ENCODE measurements at places on chromosomes 2 and 18.

GRCh38 chr2:237198164-237198855 lies 112.6 kb downstream of the COPS8 start:
- no peak for DNase-seq

DNA sequence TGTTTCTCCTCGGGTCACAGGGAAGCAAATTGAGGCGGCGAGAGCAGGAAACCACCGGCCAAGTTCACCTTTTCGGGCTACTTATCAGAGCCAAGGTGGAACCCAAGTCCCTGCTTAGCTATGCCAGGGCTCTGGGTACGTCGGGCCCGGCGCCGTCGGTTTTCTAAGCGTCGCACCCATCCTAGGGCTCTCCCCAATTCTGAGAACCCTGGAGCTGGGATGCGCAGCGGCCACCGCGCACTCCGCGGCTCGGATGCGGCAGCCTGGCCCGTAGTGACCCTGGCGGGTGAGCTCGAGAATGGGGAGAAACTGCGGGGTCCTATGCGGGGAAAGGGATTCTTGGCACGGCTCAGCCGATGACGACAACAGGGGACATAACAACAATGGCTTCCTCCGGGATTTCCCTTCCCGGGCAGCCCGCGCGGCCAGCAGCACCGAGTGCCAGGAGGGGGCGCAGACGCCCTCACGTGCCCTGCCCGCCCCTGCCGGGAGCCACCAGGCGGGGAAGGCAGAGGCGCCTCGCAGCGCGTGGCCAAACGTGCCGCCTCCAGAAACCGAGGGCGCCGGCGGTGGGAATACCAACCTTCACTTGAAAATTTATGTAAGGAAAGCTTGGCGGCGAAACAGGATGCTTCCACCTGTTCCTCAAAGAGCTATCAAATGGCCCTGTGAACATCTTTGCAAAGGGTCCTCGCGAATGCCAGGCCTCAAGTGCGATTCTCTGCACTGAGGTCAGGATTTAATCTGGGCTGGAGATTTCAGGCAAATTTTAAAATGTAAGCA lies 2.1 kb upstream of the SLC30A3 start:
- DNase-seq, result peak; percentile 57

DNA sequence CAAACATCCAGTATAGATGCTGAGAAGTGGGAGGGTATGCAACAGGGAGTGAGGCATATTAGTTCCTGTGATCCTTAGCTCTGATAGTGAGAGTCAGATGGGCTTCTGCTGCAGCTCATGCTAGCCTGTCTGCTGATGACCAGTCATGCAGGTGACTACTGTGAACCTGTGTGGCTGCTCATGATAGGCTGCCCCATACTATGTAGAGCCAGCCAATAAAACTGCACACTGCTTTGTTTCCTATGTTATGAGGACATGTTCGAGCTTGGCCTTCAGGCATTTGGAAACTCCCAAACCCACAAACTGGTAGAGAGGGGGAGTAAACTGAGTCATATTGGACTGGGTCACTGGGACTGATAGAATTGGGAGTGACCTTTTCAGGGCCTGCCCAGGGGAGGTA lies 20.1 kb upstream of the SERPINE2 start:
- no peak for DNase-seq

GRCh38 chr18:33735428-33735827 lies 157.4 kb downstream of the ASXL3 start:
- DNase-seq, result no peak

GRCh38 chr2:180125245-180125962 lies 118.3 kb upstream of the CWC22 start:
- peak; percentile 77 for DNase-seq

- no peak for DNase-seq
These were observed 1.1 kb upstream of the BOLL start for GRCh38 chr2:197786010-197786877.

- no peak for DNase-seq
These were observed 16.2 kb downstream of the ATG16L1 start for GRCh38 chr2:233267516-233268245.

GRCh38 chr2:65161551-65162100 lies 31.7 kb upstream of the RAB1A start:
- DNase-seq, result no peak

DNA sequence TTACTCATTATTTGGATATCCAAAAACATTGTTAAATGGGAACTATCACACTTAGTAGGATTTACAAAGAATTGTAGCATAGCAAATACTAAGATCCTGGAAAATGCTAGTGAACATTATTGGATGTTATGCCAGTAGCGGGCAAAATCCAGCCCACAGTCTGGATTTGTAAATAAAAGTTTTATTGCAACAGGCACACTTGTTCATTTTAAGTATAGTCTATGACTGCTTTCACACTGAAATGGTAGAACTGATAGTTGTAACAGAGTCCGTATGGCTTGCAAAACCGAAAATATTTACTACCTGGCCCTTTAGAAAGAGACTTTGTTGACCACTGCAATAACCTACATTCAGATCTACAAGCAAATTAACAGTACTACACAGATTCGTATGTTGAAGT lies 53.6 kb downstream of the ACVR1 start:
- DNase-seq, result no peak

GRCh38 chr2:173419506-173419905 lies 64.8 kb downstream of the CDCA7 start:
- no peak for DNase-seq

DNA sequence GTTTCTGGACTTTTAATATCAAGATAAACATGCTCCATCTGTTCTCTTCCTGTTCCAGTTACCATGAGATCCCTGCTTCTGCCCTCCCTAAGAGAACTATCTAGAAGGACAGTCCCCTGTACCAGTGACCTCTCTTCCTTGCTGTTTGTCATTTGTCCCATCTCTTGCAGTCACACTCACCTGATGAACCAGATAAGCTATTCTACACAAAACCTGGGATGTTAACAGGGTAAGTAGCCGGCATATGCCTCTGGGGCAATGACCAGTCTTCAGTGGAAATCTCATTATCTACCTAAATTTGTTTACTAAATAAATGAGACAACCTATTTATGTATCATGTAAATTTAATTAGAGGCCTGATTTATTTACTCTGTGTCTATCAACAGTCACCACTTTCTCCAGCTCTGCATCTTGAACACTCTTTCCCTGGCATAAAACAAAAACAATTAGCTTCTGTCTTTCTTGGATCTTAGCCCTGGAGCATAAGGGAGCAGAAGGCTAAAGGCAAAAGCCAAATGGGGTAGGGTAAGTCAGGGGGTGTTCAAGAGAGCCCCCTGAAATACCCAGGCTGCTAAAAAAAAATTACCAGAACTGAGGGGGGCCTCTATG lies 337.7 kb downstream of the ALK start:
- no peak for DNase-seq

GRCh38 chr2:56192664-56193305 lies 9.0 kb downstream of the CCDC85A start:
- DNase-seq, result no peak

DNA sequence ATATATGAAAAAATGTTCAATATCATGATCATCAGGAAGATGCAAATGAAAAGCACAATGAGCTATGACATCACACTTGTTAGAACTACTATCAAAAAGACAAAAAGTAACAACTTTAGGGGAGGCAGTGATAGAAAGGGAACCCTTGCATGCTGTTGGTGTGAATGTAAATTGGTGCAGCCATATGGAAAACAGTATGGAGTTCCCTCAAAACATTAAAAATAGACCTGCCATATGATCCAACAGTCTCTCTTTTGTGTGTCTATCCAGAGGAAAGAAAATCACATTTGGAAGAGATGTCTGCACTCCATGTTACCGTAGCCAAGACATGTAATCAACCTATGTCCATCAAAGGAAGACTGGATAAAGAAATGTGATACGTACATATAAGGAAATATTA lies 92.3 kb upstream of the ALKAL2 start:
- no peak for DNase-seq

- DNase-seq, result no peak
These were observed 121.0 kb downstream of the ANKRD44 start for GRCh38 chr2:197189426-197190099.

DNA sequence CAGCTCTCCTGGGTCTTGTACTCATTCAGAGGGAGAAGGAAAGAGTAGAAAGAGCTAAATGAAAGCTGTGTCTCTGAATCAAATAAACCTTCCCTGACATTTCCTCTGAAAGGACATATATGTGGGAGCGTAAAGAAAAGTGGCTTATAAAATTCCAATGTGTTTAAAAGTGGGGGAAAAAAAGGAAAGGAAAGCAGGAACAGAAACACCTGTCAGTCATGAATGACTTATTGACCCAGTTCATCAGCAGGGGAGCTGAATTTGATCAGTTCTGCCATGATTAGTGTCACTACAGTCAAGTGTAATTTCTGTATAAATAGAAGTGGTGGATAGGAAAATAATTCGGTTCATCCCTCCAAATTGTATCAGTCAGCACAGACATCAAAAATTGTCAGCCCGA lies 382.5 kb downstream of the ERBB4 start:
- DNase-seq, result no peak

- DNase-seq, result no peak
These were observed 154.6 kb downstream of the WDSUB1 start for GRCh38 chr2:159131914-159132281.

DNA sequence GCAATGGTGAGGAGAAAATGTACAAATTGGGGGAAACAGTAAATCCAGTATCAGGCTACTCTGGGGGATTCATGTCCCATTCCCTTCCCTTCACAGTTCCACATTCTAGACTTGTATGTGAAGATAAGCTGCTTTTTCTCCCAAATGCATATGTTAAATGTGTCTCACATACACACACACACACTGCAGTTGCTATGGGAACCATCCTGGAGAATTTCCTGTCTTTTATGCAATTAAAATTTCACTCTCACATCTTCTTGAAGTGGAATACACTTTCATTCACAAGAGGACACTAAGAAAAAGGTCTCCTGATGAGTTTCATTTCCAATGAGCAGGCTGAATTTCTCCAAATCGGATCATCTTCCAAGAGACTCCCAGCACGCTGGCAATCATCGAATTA lies 366.0 kb downstream of the LRATD1 start:
- no peak for DNase-seq

DNA sequence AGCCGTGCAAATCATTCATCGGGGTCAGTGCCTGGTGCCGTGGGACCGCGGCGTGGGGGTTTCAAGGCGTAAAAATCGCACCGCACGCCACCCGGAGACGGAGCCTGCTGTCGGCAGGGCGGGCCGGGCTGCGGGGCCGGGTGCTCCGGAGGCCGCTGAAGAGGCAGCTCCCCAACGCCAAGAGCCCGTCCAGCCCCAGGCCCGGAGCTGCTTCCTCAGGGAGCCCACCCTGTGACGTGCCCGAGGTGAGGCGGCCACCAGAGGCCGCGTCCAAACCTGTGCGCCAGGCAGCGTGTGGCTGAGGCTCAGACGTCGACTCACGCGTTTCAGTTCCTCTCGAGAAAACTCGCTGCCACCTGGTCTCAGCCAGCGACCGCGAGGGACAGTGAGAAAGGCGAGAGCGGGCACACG lies 98.1 kb downstream of the NFATC1 start:
- DNase-seq, result no peak

GRCh38 chr2:10560626-10561025 lies 112.5 kb upstream of the ODC1 start:
- no peak for DNase-seq

DNA sequence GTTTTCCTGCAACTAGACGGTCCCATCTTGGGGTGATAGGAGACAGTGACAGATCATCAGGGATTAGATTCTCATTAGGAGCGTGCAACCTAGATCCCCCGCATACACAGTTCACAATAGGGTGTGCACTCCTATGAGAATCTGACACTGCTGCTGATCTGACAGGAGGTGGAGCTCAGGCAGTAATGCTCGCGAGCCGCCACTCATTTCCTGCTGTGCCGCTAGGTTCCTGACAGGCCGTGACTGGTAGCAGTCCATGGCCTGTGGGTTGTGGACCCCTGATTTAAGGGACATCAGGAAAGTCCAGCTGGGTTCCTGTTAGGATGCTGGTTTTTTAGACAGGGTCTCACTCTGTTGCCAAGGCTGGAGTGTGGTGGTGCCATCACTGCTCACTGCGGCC lies 48.7 kb downstream of the PTPRM start:
- no peak for DNase-seq

- no peak for DNase-seq
These were observed 121.4 kb downstream of the ZNF236 start for GRCh38 chr18:76943542-76944339.

DNA sequence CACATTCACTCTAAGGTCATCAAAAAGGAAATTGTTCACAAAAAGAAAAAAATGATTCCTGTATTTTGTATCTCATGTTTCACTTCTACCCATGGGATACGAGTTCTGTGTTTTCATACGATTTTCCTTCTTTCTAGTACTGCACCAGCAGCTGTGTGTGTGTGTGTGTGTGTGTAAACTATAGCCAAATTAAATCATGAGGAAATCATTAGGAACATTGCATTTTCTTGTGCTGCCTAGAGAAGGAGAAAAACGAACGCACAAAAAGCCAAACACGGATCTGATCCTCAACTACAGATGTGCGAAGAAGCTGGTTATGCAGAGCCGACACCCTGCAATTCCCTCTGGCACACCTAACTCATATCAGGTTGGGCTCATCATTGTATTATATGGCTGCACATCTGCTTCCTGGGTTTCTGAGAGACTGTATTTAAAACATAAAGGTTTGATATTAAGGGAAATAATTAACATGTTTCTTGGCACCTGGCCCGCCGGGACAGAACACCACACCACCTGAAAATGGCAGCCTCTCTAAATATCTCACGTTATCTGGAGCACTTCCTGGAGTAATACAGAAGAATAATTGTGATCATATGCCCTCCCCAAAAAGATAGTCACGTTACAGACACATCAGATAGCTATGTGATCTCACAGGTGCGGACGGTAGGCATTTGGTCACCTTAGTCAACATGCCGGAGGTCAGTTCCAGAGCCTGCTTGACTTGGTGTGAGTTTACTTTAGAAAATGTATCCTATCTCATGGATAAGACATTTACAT lies 586.3 kb upstream of the SALL3 start:
- peak; percentile 27 for DNase-seq

- DNase-seq, result peak; percentile 51
These were observed 69.3 kb downstream of the MARCO start for GRCh38 chr2:119011162-119011909.

- no peak for DNase-seq
These were observed 11.6 kb upstream of the TBC1D8 start for GRCh38 chr2:101162561-101163330.

GRCh38 chr2:37670378-37671008 lies 949 bp downstream of the CDC42EP3 start:
- no peak for DNase-seq

DNA sequence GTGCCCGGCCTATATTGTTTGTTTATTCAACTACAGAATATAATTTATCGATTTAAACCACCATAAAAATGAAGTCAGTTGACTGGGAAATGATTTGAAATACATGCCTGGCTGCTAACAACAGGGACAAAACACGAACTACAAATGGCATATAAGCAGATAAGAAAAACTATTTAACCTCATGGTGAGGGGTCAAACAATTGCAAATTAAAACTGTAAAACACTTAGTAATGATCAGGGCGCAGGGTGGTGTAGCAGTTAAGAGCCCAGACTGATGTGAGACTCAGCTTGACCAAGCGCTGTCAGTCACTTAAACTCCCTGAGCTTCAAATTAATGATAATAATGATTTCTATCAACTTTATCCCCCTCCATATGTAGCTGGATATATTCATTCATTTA lies 6.7 kb downstream of the MTHFD2 start:
- no peak for DNase-seq

Measured in NCI-H1105 treated with DMSO at 0.1 percent for 48 hours (cell line).